Kidney epithelial cell (primary cell): ENCODE measurements at places on chromosomes 2 and 18. TPM values are rescaled to one million over a fixed set of nuclear protein-coding genes. Genes with fewer than 3 reads are reported as not detected.

- no peak for DNase-seq
Observed at GRCh38 chr2:173213181-173213580, 137.5 kb downstream of the MAP3K20 start.

DNA sequence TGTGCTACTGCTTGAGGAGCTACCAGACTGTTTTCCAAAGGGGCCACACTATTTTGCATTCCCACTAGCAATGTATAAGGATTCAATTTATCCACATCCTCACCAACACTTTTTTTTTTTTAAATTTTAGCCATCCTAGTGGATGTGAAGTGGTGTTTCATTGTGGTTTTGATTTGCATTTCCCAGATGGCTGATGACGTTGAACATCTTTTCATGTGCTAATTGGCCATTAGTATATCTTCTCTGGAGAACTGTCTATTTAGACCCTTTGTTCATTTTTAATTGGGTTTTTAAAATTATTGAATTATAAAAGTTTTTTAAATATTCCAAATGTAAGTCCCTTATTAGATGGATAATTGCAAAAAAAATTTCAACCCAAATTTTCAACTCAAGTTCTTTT, 121.1 kb downstream of the MAPK4 start:
- DNase-seq: no peak

DNA sequence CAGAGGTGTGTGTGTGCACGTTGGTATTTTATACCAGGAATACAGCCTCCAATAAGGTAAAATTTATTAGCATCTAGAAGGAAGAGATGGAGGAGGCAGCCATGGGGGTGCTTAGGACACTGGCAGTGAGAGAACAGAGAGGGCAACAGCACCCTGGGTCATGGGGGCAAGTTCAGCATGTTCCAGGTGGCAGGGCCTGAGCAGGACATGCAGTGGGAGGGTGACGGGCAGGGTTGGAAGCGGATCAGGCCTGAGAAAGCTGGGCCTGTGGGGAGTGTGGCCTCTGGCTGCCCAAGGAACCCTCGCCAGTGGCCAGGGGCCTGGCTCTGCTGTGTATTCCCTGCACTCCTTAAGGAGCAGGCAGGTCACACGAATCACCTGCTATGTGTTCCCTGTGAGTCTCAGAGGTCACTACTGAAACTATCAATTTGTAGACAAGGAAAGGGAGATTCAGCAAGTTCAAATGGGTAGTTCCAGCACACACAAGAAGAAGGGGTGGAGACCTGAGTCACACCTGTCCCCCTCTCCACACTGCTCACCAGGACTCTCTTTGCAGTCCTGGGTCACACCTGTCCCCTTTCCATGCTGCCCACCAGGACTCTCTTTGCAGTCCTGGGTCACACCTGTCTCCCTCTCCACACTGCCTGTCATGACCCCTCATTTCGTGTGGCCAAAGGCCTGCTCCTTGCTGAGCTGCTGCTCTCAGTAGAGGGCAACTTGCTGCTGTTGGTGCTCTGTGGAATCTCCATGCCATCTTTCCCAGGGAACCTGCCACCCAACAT, 463.9 kb upstream of the HS6ST1 start:
- no peak for DNase-seq

GRCh38 chr2:30939364-30939763, 132.1 kb upstream of the CAPN13 start:
- DNase-seq: no peak

The IL36RN gene
- total RNA-seq: 0.04 and 0.34 TPM in 2 replicates
